ENCODE measurements at places on chromosomes 5 and 9.

- DNase-seq: no peak
Measured at GRCh38 chr5:152688561-152689249, 283.6 kb upstream of the NMUR2 start.

- DNase-seq: no peak
Measured at GRCh38 chr9:134299883-134300282, 26.4 kb upstream of the RXRA start.

DNA sequence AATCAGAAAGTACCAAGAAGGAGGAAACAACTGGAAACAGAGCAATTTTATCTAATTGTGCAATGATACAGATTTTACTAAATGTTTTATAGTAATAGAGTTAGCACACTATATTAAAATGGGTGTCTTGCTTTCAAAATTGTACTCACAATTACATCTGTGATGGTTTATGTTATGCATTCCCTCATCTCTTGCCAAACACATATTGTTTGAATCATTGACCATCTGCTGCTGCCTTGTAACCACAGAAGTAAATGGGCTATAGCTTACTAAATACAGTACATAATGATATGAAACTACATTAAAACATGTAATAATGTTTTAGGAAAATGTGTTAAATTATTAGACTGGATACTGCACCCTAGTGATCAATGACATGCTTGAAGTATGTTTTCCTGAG, 158.1 kb downstream of the SLC25A46 start:
- no peak for DNase-seq

- no peak for DNase-seq
Measured at GRCh38 chr5:59221769-59222168, 638.9 kb downstream of the RAB3C start.

- DNase-seq: no peak
Measured at GRCh38 chr9:28464481-28465216, 891.4 kb upstream of the C9orf72 start.

- peak; percentile 29 for DNase-seq
Measured at GRCh38 chr9:29691758-29692407, 2118.6 kb upstream of the C9orf72 start.

- no peak for DNase-seq
Measured at GRCh38 chr5:54357408-54358058, 47.2 kb upstream of the ARL15 start.

DNA sequence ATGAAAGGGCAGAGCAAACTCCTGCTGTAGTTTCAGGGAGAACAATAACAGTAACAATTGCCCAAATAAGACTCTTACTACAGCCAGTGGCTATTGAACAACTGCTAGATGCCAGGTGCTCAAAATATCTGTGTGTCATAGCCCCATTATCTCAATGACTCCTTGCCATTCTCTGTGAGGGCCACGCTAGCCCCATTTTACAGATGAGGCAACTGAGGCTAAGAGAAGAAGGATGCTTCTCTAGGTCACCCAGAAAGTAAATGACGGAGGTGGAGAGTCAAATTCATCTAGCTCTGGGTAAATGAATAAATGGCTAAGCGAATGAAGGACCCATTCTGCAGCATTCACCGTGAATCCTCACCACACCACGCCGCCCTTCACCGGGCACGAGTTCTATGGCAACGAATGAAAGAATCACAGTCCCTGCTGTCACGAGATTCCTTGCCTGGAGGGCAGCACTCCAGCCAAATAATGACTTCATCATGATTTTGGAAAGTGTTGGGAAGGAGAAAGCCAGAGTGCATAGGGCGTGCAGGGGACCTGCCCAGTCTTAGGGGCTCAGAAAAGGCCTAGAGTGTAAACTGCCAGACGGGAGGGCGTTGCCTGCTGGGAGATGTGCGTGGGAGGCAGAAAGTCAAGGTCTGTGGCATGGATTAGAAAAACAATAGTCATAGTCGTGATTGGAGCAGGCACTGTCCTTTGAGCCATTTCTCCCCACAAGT, 147.2 kb downstream of the C9orf50 start:
- DNase-seq: no peak

DNA sequence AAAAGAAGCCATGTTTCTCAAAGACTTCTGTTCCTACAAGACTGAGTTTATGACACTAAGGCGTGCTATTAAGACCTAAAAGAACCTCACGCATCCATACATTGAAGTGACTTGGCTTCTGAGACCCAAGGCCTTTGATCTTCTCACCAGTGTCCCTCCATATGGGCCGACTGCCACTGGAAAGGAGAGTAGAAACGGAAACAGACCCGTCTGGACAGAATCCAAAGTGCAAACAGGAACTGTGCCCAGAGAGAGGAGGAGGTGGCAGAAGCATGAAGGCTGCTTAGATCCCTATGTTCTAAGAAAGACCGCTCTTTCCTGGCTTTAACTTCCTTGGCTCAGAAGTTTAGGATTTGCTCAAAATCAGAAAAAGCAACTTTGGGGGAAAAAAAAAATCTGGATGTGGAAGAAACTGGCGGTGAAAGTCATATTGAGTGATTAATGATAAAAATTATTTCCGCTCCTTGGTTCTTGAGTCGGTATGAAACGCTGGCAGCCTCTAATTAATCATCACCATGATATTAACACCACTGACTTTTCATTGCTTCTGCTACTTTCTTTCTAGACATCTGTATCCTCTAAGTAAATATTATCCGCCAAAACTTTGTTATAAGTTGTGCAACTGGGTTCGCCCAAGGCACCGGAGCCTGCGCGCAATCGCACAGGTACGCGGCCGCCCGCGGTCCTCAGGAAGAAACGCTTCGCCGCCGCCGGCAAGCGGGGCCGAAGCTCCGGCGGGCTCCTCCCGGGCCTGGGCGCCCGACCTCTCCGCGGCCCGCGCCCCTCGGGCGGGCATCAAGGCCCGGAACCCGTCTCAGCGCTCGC, 726 bp downstream of the DAP start:
- peak; percentile 32 for DNase-seq

- no peak for DNase-seq
Measured at GRCh38 chr9:118652912-118653311, 716.3 kb downstream of the BRINP1 start.

DNA sequence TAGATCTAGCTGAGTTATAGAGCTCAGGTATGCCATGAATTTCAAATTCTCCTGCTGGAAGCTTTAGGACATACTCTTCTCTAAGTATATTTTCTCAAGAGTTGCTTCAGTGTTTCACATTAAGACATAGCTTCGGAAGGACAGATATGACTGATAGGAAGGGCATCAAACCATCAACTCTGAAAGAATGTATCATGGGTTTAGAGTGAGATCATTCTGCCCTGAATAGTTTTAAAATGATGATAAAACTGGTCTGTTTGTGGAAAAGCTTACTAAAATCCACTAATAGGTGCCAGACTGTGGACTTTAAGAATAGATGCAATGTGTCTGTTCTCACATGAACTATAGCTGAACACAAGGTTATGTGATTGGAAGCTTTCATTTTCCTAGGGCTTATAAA, 8.4 kb downstream of the SPEF2 start:
- DNase-seq: no peak

DNA sequence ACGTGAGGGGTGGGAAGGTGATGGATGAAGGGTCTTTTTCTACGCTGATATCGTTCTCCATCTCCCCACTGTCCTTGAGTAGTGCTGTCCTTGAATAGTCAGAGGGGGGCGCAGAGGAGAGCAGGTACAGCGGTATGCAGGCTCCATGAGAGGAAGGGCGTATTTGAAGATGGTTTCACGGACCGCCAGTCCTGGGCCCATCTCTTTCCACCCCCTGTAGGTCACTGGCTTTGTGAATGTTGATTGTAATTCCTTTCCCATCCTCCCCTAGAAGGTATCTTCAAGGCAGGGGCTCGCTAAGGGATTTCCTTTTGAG, 40.8 kb upstream of the DAB2IP start:
- DNase-seq: no peak

- no peak for DNase-seq
Measured at GRCh38 chr5:1961952-1962595, 79.3 kb upstream of the IRX4 start.

GRCh38 chr5:133562554-133562953, 49.8 kb downstream of the FSTL4 start:
- DNase-seq: no peak

- no peak for DNase-seq
Measured at GRCh38 chr9:34409154-34409553, 32.5 kb upstream of the MYORG start.

DNA sequence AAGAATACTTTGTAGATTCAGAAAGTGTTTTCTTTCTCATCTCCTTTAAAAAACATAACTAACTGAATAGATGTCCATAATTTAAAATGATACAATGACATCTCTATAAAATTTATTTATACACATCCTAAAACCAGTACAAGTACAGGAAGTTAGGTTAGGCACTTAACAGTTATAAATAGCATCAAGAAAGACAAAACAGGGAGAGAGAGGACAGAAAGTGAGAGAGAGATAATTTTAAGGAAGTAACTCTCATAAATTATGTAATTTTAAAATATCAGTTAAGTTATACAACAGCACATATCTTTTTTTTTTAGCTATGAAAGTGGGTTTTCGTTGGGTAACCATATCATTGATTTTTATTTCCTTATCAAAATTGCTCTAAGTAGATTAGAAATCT, 1068.6 kb downstream of the TAF11L14 start:
- DNase-seq: no peak

- no peak for DNase-seq
Measured at GRCh38 chr9:110330484-110331105, 7.1 kb downstream of the TXNDC8 start.

- no peak for DNase-seq
Measured at GRCh38 chr9:3043369-3043768, 199.5 kb upstream of the PUM3 start.

DNA sequence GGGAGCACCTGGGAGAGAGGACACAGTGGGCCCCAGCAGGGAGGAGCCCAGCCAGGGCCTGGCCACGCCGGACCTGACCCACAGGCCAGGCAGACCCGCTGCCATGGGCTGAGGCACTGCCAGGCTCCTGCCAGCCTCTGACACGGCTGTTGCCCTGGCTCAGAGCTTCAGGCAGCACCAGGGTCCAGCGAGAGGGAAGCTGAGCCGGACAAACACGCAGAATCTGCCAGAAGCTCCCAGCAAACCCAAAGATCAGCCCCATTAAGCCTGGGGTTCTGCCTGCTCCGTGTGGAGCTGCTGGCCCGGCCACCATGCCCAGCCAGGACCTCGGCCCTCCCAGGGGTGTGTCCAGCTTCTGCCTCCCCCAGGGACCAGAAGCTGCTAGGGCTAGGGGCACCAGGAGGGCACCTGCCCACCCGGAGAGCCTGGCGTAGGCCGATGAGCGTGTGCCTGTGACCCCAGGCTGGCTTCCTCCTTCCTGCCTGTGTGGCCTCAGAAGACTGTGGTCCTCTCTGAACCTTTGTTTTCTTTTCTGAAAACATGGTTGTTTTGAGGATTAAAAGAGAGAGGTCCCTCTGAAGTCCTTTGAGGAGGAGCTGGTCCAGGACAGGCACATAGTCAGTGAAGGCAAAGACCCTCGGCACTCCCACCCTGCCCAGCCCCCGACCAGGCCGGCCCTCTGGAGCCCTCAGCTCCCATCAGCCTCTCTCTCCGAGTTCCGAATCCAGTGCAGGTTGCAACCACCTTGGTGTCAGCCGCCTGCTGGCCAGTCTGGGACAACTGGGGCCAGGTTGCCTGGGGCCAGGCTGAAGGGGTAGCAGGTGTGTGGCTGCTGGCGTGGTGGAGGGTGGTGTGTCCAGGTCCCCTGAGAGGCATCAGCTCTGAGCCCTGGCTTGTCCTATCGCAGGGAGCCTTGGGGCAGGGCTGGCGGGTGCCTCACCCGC, 39.6 kb downstream of the KCNT1 start:
- DNase-seq: no peak

GRCh38 chr9:80437825-80438224, 866.1 kb downstream of the TLE4 start:
- no peak for DNase-seq

DNA sequence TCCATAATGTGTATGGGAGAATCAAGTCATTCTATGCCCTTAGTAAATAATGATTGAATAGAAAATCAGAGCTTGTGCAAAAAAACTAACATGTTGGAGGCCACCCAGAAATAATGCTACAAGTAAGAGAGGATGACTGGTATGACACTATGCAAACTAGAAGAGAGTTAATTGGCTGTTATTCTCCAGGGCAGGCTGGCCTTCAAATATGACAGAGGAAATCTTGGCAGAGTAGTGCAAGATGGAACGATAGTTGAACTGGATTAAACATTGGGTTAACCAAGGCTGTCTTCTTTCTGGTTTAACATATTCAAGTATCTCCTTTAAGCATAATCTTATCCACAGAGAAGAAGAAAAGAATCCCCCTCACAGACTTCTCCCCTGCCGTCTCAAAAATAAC, 196.1 kb downstream of the MPDZ start:
- no peak for DNase-seq

DNA sequence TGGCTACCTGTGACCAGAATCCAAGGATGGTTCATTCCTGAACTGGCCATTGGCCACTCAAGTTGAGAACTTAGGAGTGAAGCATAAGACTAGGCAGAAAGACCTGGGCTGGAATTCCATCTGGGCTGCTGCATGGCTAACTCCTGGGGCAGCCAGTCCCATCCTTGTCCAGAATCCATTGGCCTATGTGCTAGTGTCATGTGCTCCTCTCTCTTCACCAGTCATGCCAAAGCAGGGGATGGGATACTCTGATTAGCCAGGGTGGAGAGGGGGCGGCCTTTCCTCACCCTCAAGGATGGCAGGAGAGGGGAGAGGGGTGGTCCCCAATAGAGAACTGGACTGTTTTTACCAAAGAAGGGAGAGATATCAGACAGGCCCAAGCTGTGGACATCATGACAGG, 93.2 kb downstream of the ZNF618 start:
- DNase-seq: no peak

DNA sequence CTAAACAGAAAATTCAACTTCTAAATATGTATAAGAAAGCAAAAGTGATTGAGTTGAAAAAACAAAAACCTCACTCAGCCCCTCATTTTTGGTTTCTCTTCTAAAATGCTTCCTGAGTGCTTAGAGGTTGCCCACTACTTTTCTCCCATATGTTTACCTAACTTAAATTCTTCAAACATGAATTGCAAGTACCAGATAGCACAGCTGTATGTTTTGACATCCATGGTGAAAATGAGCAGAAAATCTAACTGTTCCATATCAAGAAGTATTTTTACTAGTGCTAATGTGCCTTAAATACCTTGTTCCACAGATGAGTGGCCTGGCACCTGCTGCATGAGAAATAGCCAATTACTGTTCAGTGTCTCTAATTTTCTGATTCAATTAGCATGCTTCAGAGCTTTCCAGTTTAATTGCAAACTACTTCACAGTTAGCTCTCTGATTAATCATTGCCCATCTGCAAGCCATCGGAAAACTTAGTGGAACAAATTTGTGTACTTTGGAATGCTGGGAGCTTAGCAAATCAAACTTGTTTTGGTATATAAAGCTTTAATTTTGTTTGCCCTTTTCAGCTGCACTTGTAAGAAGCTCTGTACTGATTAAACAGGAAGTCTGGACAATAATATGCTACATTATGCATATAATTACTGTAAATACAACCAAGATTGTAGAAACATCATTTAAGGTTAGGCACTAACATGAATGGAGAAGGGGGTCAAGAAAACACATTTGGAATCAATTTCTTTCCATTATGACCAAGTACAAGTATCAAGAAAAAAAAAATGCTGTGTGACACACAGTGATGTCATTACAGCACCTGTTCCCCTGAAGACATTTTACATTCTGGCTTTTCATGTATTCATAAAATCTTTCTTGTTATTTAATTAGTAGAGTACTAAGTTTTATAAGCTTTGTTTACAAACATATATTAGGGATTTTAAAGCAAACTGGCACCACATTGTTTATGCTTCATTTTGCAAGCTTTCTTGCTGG, 65.6 kb downstream of the POU5F2 start:
- DNase-seq: no peak
